ENCODE measurements at places on chromosomes 1 and 21.

DNA sequence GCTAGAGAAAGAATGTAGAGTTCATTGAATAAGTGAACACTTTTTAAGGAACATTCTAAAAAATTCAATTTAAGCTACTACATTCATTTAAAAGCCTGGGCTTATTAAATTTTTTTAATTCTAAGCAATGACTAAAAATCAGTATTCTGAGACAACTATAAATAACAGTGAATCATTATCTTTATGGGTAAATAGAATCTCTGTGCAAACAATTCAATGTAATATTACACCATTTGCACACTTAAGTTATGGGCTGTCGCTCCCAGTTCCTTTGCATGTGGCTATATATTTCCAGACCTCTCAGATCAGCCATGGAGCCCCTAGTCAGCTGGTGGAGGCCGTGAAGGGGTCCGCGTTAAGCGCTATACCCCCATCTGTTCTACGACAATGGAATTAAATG lies 65.1 kb downstream of the KCNK1 start:
- DNase-seq = no peak

GRCh38 chr1:24828183-24828886 lies 83.1 kb downstream of the CLIC4 start:
- DNase-seq = no peak

DNA sequence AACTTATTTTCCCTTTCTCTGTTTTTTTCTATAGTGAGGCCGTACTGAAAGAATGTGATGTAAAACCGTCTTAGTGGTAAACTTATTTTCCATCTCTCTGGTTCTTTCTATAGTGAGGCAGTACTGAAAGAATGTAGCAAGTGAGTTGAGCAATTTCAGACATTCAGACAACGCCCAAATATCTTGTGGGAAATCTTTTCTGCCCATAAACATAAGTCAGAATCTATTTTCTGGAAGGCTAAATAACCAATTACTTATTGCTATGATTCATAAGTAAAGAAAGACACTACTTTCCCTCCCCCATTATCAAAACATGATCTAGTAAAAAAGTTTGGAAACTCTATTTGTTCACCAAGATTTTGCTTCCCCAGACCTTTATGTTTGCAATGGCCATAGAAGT lies 18.8 kb upstream of the SCCPDH start:
- no peak for DNase-seq

GRCh38 chr1:12208271-12208670 lies 21.6 kb upstream of the VPS13D start:
- DNase-seq = no peak
